ENCODE measurements at places on chromosomes 3 and 15. TPM values are rescaled to one million over a fixed set of nuclear protein-coding genes. Genes with fewer than 3 reads are reported as not detected.

Gene FOXB1
- total RNA-seq = not detected

Gene COX5A
- total RNA-seq = 61.1 TPM

Gene GRK7
- total RNA-seq = not detected

Gene ATP10A
- 1.8 TPM for total RNA-seq

Gene NR2E3
- total RNA-seq = 1.3 TPM

Gene LMAN1L
- total RNA-seq = not detected

Gene SNX33
- total RNA-seq = 16.5 TPM

Gene SLC28A2
- total RNA-seq = 1.8 TPM

Gene CRTAP
- 65.8 TPM for total RNA-seq

Gene RBP2
- not detected for total RNA-seq

Gene ALDH1L1
- 2.6 TPM for total RNA-seq

Gene MYL3
- not detected for total RNA-seq

Gene PROK2
- not detected for total RNA-seq

Gene KIF15
- total RNA-seq = 7.5 TPM

Gene ASB14
- total RNA-seq = not detected

Gene POLG
- 127 TPM for total RNA-seq

Gene PRSS50
- not detected for total RNA-seq

Gene SH3BP5
- total RNA-seq = 21.3 TPM

Gene CGNL1
- total RNA-seq = 30.9 TPM

Gene CALML4
- total RNA-seq = 24.3 TPM

Gene DPPA4
- not detected for total RNA-seq

Gene LPP
- 487 TPM for total RNA-seq

Gene ACVR2B
- total RNA-seq = 5.4 TPM

Gene SLC6A1
- 2.8 TPM for total RNA-seq

Gene GABRA5
- not detected for total RNA-seq

Gene IL17RD
- 1.3 TPM for total RNA-seq

Gene PLXND1
- 53.1 TPM for total RNA-seq

Gene ESYT3
- total RNA-seq = 2.8 TPM

Gene SAMD7
- total RNA-seq = not detected

Gene TMCO5A
- total RNA-seq = not detected

Gene PLSCR2
- total RNA-seq = 0.73 TPM

Gene IL16
- total RNA-seq = 19.1 TPM
